ENCODE measurements at places on chromosomes 1 and 21.

- peak overlapping the region; percentile 66 for H3K4me3 ChIP-seq
- H3K27me3 ChIP-seq = no peaks in the 10 kb centered on the region
- H3K36me3 ChIP-seq = peaks cover 86% of the 10 kb centered on the region
- peaks cover 89% of the 10 kb centered on the region for H3K4me1 ChIP-seq
- no peak for DNase-seq
Observed at GRCh38 chr21:33244082-33244778, 14.5 kb downstream of the IFNAR2 start.

GRCh38 chr1:15501208-15502032 is 22.6 kb downstream of the CASP9 start:
- H3K27ac ChIP-seq = no peak overlapping the region
- H3K27me3 ChIP-seq = no peaks in the 10 kb centered on the region
- DNase-seq = peak; percentile 49

GRCh38 chr1:80072563-80072962 is 1066.0 kb upstream of the ADGRL4 start:
- H3K4me3 ChIP-seq = no peak overlapping the region
- H3K27me3 ChIP-seq = no peaks in the 10 kb centered on the region
- no peak for DNase-seq
- no peaks in the 10 kb centered on the region for H3K36me3 ChIP-seq
- no peaks in the 10 kb centered on the region for H3K4me1 ChIP-seq

DNA sequence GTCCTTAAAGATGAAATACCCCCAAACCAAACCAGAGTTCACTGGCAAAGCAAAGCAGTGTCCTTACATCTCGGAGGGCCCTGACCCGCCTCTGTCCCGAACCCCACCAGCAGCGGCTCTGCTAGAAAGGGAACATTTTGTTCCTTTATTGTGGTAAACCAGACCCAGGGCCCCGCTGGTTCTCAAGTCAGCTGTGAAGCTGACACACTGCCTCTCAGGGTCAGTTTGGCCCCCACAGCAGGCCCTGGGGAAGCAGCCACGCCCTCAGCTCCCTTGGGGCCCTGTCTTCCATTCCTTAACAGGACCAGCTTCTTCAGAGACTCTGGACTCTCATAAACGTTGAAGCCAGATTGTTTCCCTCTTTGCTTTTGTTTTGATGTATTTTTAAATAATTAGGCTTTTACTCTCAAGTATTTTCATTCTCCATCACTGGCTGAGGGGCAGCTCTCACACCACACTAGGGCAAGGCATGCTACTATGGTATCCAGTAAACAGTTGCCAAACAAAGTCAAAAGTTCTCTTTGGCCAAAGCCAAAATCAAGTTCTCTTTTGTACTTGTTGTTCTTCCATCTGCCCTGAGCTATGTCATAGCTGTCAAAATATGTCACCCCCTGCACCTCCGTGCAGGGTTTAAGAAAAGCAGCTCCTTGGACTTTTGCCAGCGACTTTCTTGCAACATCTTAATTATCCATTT is 61.1 kb upstream of the ANGPTL1 start:
- no peak overlapping the region for H3K4me3 ChIP-seq
- no peak overlapping the region for H3K27ac ChIP-seq
- no peaks in the 10 kb centered on the region for H3K27me3 ChIP-seq
- no peak for DNase-seq
- no peaks in the 10 kb centered on the region for H3K36me3 ChIP-seq
- peaks cover 5% of the 10 kb centered on the region for H3K4me1 ChIP-seq

- no peaks in the 10 kb centered on the region for H3K36me3 ChIP-seq
- no peaks in the 10 kb centered on the region for H3K4me1 ChIP-seq
- no peak overlapping the region for H3K27ac ChIP-seq
- H3K27me3 ChIP-seq = no peaks in the 10 kb centered on the region
- no peak overlapping the region for H3K4me3 ChIP-seq
Observed at GRCh38 chr1:238892612-238893011, 493.8 kb upstream of the CHRM3 start.

DNA sequence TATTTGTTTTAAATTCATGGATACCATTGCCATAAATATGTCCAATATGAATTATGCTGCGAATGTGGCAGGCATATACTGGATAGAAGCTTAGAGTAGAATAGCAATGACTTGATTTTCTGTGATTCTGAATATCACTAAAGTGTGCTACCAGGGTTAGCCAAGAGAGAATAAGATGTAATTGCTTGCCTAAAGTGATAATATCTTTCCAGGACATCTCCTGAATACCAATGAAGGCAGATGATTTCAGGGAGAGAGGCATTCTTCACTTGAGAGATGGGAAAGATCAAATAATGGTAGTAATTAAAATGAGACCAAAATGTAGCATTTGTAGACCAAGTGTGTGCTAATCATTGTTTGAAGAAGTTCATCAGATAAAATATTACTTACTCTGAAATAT is 53.4 kb upstream of the KIAA1614 start:
- no peak overlapping the region for H3K27ac ChIP-seq
- DNase-seq = no peak
- H3K4me3 ChIP-seq = no peak overlapping the region
- peaks cover 3% of the 10 kb centered on the region for H3K4me1 ChIP-seq

DNA sequence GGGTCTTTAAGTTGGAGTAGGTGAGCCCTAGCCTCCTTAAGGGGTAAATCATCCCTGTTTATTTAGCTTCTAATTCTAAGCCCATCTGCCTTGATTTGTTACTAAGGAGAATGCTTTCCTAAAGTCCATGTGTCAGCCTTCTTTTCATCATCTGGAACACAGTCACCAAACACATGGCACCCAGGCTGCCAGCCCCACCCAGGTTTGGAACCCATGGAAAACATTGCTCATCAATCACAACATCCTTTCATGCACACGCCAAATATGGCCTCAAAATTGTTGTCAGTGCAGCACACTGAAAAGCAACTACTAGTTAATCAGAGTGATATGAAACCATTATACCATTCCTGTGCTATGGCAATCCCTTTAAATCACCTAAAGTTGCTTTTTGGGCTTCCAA is 386.7 kb upstream of the ESRRG start:
- H3K27me3 ChIP-seq = no peaks in the 10 kb centered on the region
- H3K36me3 ChIP-seq = no peaks in the 10 kb centered on the region
- H3K4me3 ChIP-seq = no peak overlapping the region
- H3K4me1 ChIP-seq = no peaks in the 10 kb centered on the region

DNA sequence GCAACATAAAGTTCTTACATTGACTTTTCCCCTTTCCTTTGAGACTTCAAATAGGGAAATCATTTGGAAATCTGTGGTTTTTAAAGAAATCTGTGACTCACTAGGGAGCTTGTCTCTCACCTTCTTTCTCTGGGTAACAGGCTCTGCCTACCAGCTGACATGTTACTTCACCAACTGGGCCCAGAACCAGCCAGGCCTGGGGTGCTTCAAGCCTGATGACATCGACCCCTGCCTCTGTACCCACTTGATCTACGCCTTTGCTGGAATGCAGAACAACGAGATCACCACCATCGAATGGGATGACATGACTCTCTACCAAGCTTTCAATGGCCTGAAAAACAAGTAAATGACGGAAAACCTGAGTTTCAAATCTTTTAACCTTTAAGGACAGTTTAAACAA is 9.2 kb upstream of the CHIA start:
- H3K4me3 ChIP-seq = no peak overlapping the region
- no peaks in the 10 kb centered on the region for H3K27me3 ChIP-seq
- H3K36me3 ChIP-seq = peaks cover 2% of the 10 kb centered on the region

DNA sequence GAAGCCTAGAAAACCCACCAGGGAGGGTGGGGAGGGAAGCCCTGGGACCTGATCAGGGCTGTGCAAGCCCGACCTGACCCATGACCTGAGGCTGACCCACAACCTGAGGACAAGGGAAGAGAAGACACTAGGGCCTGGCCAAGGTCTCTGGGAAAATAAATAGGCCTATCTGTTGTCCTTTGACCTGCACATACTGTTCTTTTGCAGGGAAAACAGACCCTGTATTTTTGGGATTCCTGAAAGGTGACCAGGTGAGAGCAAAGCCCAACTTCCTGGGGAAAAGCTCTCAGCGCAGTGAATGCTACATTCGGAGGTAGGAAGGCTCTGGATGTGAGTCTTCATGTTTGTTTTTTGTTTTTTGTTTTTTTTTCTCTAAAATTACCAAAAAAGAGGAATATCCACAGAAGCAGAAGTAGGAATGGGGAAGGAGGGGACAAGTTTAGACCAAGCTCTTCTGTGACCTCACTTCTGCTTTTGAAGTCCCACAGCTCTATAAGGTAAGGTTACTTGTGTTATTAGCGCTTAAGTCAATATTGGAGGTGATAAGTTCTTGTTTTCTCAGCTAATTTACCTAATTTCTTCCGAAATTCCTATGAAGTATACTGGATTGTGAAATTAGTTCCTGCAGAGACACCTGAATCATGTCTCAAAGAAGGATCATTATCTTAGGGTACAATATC is 26.2 kb upstream of the LYST start:
- no peaks in the 10 kb centered on the region for H3K27me3 ChIP-seq
- DNase-seq = no peak
- no peak overlapping the region for H3K4me3 ChIP-seq
- H3K27ac ChIP-seq = no peak overlapping the region

- H3K27ac ChIP-seq = no peak overlapping the region
- no peak for DNase-seq
- no peaks in the 10 kb centered on the region for H3K36me3 ChIP-seq
- no peak overlapping the region for H3K4me3 ChIP-seq
- peaks cover 3% of the 10 kb centered on the region for H3K4me1 ChIP-seq
Observed at GRCh38 chr1:20373764-20374163, 83.1 kb downstream of the VWA5B1 start.

DNA sequence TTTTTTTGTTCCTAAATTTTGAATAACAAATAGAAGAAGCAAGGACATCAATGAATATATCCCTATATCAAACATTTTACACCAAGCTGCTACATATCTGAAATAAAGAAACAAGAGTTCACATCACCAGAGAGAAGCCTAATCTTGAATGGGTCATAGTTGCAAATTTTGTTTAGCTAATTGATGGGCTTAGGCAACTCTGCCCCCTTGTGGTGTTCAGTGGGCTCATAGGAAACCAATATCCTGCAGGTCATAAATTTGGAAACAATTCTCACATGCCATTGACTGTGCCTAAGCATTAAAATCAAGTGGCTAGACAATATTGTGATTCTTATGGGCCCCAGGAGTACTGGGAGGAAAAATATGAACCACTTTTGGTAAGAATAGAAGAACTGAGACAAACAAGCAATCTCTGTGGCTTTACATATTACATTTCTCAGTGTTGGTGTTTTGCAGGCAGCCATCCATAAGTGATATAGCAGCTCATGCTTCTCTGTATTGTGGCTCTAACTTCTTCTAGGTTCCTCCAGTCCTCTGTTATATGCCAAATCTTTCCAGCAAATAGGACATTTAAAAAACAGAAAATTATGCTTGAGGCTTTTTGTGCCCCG is 1262.8 kb upstream of the PRMT6 start:
- H3K4me1 ChIP-seq = no peaks in the 10 kb centered on the region
- H3K36me3 ChIP-seq = no peaks in the 10 kb centered on the region
- no peaks in the 10 kb centered on the region for H3K27me3 ChIP-seq
- no peak overlapping the region for H3K4me3 ChIP-seq

GRCh38 chr1:150282558-150282958 is 204 bp downstream of the CIART start:
- H3K36me3 ChIP-seq = peaks cover 7% of the 10 kb centered on the region
- H3K4me1 ChIP-seq = peaks cover 27% of the 10 kb centered on the region
- peak overlapping the region; percentile 71 for H3K4me3 ChIP-seq
- peaks cover 4% of the 10 kb centered on the region for H3K27me3 ChIP-seq

DNA sequence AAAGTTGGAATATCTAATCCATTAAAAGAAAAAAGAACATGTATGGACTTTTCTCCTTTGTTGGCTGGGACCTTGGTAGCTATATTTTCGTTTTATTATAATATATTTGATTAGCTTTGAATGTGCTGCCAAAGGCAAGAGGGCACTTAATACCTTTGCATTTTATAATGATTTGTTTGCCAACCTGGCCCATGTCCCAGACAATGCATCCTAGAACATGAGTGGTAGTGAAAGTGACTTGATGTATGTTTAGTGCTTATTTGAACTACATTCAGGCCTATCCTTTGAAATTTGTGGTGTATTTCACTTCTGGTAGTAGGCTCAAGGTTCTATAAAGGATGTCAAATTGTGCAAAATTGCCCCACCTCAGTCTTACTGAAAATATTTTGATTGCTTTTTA is 25.9 kb downstream of the CACHD1 start:
- no peaks in the 10 kb centered on the region for H3K36me3 ChIP-seq
- no peak overlapping the region for H3K4me3 ChIP-seq
- H3K27me3 ChIP-seq = no peaks in the 10 kb centered on the region

DNA sequence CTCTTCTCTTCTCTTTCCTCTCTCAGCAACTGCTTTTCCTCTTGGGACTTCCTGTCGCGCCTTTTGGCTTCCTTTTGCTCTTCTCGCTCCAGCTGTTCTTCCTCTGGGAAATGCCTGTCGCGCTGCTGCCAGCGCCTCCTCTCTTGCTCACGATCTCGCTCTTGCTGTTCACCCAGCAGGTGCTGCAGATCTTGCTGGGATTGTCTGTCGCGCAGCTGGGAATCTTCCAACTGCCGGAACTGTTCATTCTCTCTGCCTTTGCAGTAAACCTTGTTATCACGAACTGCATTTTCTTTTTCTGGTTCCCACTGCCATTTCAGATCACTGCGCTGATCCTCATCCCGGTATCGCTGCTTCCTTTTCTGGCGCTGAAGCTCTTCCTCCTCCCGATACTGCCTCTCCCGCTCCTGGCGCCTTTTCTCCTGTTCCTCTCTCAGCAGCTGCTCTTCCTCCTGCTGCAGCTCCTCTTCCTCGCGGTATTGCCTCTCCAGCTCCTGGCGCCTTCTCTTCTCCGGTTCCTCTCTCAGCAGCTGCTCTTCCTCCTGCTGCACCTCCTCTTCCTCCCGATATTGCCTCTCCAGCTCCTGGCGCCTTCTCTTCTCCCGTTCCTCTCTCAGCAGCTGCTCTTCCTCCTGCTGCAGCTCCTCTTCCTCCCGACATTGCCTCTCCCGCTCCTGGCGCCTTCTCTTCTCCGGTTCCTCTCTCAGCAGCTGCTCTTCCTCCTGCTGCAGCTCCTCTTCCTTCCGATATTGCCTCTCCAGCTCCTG is 5.8 kb downstream of the TCHH start:
- peaks cover 7% of the 10 kb centered on the region for H3K27me3 ChIP-seq
- H3K27ac ChIP-seq = no peak overlapping the region
- peaks cover 6% of the 10 kb centered on the region for H3K4me1 ChIP-seq
- no peak for DNase-seq

DNA sequence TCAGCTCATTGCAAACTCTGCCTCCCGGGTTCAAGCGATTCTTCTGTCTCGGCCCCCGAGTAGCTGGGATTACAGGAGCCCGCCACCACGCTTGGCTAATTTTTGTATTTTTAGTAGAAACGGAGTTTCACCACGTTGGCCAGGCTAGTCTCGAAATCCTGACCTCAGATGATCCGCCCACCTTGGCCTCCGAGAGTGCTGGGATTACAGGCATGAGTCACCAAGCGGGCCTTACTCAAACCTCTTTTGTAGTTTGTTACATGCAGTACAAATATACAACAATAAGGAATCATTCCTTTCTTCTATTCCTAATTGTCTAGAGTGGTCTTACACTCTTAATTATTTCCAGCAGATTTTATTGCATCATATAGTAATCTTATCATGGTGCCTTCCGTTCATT is 16.6 kb downstream of the SPATA17 start:
- H3K4me3 ChIP-seq = no peak overlapping the region

Data from activated naive CD8-positive, alpha-beta T cell treated with anti-CD3 and anti-CD28 coated beads for 36 hours (primary cell).